Upper lobe of left lung (tissue), 6 donors: ENCODE measurements at places on chromosomes 16 and 17.

DNA sequence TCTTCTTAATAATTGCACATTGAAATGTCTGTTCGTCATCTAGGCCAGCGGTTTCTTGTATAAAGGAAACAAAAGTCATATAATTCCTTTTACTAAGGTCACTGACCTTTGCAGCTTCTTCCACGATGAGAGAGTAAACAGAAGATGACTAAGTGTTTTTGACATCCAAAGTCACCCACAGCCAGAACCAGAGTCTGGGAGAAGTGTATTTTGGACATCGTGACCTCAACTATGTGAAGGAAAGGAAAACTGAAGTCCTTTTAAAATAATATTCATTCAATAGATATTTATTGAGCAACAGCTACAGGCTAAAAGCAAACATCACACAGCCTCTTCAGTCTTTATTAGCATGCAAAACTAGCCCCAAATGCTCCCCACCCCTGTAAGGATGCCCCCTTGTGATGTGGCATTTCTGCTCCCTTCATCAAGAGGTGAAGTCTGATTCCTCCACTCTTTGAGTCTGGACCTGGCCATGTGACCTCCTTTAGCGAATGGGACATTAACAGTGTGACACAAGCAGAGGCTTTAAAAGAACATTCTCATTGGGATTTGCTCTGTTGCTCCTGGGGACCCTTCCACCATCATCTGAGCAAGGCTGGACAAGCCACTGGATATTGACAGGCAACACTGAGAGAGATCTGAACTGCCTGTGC, 8.1 kb upstream of the PMP22 start:
- DNase-seq = no peak

DNA sequence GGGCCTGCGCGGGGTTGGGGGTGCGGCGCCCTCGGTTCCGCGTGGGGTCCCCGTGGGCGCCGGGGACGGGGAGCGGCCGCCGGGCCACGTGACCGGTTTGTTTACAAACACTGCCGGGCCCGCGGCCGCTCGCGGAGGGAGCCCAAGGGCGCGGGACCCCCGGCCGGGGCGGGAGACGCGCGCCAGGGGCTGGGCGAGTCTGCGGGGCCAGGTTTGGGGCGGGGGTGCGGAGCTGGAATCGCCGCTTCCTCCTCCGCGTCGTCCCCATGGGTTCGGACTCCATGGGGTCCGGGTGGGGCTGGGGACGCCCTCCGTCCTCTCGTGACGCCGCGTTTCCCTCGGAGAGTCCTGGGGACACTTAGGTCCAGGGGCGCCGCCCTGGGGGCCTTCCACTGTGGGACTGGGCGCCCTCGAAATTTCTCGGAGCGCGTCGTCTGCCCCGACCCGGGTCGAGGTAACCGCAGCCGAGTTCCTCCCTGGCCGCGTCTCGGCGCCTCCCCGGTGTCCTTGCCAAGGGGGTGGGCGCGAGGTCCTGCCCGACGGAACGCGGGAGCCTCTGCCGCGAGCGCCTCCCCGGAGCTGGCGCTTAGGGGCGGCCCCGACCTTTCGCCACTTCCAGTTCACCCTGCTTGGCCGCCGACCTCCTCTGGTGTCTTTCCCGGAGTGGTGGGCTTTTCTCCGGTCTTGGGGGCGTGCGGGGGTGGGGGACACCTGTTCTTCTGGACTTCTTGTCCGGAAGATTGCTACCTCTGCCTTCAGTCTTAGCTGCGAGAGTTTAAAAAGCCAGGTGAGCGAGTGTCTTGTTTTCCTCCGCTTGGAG, 684 bp downstream of the YPEL2 start:
- DNase-seq = peak; percentile 60

DNA sequence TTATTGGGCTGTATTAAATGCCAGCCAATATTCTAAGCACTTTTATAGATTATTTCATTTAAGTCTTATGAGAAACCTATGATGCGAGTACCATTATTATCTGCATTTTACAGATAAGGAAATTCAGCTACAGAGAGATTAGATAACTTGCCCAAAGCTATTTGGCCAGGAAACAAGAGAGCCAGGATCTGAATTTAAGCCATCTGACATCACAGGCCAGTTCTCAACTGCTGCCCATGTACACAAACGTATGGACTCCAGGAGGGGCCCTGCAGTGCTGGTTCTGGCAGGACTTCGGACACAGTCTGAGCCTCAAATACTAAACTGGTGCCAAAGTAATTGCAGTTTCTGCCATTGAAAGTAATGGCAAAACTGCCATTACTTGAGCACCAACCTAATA, 40.2 kb downstream of the CPPED1 start:
- no peak for DNase-seq

- peak; percentile 66 for DNase-seq
These were observed 123.6 kb downstream of the CMIP start for GRCh38 chr16:81567987-81568748.

GRCh38 chr17:82399601-82400101, 18.5 kb upstream of the HEXD start:
- no peak for DNase-seq

- no peak for DNase-seq
These were observed 9.6 kb downstream of the CDK5RAP3 start for GRCh38 chr17:47980541-47980940.

DNA sequence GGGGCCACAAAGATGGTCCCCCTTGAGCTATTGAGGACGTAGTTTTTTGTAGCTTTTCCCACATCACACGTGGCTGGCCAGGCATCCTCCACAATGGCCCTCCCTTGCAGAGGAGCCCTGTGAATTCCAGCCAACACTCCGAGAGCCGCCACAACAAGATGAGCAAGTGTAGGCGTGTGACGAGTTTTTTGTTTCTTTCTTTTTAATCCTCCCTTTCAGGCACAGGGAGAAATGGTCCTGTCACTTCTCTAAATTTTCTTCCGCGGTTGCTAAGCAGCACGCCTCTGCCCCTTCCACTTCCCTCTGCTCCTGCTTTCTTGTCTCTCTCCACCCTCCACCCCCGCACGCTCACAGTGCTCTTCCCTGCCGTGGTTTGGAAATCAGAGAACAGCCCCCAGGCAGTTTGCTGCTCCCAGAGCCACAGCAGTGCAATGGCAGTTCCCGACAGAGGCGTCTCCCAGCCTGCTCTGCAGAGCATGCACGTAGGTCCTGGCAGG, 68.0 kb upstream of the MRTFB start:
- no peak for DNase-seq
